Psoas muscle (tissue), 8 donors: ENCODE measurements at places on chromosomes 2 and 18. TPM values are rescaled to one million over a fixed set of nuclear protein-coding genes. Genes with fewer than 3 reads are reported as not detected.

GRCh38 chr2:235191486-235191885, 239.7 kb downstream of the SH3BP4 start:
- no peak overlapping the region for H3K4me3 ChIP-seq
- H3K27ac ChIP-seq = no peak overlapping the region
- no peaks in the 10 kb centered on the region for H3K36me3 ChIP-seq
- no peak for DNase-seq

DNA sequence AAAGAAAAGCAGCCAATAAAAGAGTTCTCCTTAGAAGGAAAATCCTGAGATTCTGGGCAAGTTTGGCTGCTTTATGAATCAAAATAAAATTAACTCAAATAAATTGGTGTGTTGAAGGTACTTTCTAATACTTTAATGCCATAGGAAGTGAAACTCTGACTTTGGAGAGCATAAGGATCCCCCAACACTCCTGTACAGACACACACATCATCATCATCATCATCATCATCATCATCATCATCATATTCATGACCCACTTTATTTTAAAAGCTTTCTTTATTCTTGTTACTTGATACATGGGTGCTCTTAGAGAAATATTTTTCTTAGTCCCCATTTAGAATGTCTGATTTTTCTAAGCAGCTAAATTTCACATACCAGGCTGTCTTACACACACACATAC, 283.1 kb upstream of the CYRIA start:
- DNase-seq = no peak
- no peaks in the 10 kb centered on the region for H3K4me1 ChIP-seq
- no peak overlapping the region for H3K4me3 ChIP-seq
- H3K27ac ChIP-seq = no peak overlapping the region
- H3K36me3 ChIP-seq = no peaks in the 10 kb centered on the region

DNA sequence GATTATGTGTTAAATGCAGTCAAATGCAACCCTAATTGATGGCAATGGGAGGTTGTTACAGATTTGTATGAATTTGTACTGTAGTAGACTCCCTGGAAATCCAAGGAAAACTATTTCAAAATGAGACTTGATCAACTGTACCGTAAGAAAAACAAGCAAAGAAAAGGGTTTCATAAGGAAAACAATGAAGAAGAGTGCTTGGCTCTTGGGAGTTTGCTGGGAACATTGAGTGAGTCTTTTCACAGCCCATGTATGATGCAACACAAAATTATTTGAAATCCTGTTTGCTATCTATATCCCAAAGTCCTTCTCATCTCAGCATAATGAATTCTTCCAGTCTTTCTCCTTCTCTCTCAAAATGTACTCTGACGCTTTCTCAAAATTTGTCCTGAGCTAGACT, 67.0 kb upstream of the OSR1 start:
- H3K27ac ChIP-seq = no peak overlapping the region
- no peaks in the 10 kb centered on the region for H3K27me3 ChIP-seq
- H3K4me3 ChIP-seq = no peak overlapping the region
- no peaks in the 10 kb centered on the region for H3K36me3 ChIP-seq

DNA sequence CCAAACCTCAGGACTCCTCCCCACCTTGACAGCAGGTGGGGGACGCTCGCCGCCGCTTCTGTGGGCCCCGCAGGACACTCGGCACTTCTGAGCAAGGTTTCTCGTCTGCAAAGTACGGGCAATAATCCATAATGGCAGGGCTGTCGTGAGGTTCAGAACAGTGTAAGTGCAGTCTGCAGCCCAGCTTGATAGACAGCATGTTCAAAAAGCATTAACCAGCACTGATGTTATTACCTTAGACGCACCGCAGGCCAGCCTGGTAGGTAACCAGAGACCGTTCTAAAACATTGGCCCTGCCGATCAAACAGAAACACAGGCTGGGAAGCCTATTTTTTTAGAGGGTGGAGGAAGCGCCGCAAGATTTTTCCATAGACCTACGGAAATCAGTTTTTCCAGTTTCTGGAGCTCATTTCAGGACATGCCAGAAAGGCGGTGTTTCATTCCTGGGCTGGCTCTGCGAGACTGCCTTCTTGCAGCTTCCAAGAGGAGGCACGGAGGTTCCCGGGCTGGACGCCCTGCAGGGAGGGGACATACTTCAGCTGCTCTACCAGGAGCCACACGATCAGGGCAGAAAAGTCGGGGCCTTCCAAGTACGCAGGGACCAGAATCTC, 148.7 kb downstream of the TPO start:
- no peaks in the 10 kb centered on the region for H3K27me3 ChIP-seq
- H3K4me3 ChIP-seq = no peak overlapping the region
- no peaks in the 10 kb centered on the region for H3K36me3 ChIP-seq
- H3K27ac ChIP-seq = no peak overlapping the region
- no peak for DNase-seq

DNA sequence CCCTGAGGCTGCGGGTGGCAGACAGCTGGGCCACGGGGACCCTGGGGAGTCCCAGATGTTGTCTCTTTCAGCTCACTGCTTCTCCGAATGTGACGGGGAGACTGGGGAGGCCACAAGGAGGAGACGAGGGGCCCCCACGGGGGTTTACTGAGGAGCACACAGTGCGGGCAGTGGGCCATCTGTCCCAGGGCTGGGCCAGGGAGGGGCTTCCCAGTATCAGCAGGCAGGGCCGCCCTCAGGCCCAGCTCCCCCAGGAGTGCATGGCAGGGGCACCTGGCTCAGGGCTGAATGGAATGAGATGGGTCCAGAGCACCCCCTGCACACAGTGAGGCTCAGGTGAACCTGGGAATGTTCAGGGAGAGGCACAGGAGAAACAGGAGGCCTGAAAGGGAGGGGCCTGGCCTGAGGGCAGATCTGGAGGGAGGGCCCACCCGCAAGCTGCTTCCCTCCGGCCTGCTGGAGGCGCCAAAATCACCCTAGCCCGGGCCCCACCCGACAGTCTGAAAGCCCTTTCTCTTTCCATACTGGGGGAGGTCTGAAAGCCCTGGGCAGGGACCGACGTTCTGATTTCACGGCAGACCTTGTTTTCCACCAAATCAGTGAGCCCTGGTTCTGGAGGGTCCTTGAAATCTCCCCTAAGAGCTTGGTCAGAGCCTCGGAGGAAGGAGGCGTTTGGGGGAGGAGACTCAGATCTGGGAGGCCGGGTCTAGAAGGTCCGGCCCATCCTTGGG, 35.5 kb upstream of the PTMA start:
- H3K27ac ChIP-seq = peak overlapping the region; percentile 80
- no peaks in the 10 kb centered on the region for H3K36me3 ChIP-seq
- peak overlapping the region; percentile 36 for H3K4me3 ChIP-seq
- H3K27me3 ChIP-seq = no peaks in the 10 kb centered on the region

DNA sequence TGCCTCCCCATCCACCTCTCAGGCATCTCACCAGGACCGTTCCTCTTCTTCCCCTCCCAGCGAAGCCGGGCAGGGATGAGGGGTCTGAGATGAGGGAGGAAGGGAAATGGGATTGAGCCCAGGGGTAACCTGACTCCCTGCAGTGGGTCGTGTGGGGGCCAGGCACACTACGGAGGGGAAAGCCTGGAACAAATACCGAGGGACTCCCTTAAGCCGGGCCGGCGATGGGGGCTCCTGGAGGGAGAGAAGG, 250 bp upstream of the SPEG start:
- H3K4me3 ChIP-seq = peak overlapping the region; percentile 70
- no peaks in the 10 kb centered on the region for H3K27me3 ChIP-seq
- DNase-seq = no peak

DNA sequence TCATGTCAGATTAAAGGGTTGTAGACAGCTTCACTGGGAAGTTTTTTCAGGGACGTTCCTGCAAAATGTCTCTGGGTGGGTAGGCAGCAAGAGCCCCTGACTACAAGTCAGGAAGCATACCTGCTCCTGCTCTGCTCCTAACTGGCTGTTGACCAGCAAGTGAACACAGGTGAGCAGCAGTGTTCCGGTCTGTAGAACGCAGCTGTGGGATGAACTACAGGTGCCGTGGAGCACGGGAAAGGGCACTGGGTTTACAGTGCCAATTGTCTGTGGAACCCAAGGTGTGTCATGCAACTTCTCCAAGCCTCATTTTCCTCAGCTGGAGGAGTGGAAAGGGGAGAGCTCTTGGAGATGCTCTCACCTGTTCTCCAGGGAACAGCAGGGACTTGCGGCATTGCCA, 6.6 kb downstream of the ASB18 start:
- peaks cover 14% of the 10 kb centered on the region for H3K4me1 ChIP-seq
- no peak for DNase-seq
- no peaks in the 10 kb centered on the region for H3K27me3 ChIP-seq
- no peak overlapping the region for H3K4me3 ChIP-seq

GRCh38 chr2:178241844-178242551, 47.7 kb downstream of the OSBPL6 start:
- no peak for DNase-seq
- no peaks in the 10 kb centered on the region for H3K36me3 ChIP-seq
- peak overlapping the region; percentile 90 for H3K27ac ChIP-seq
- no peak overlapping the region for H3K4me3 ChIP-seq

GRCh38 chr2:45264227-45265225, 255.3 kb upstream of the SIX2 start:
- H3K4me3 ChIP-seq = no peak overlapping the region
- no peaks in the 10 kb centered on the region for H3K36me3 ChIP-seq
- peaks cover under 1% of the 10 kb centered on the region for H3K4me1 ChIP-seq
- DNase-seq = no peak
- no peak overlapping the region for H3K27ac ChIP-seq

DNA sequence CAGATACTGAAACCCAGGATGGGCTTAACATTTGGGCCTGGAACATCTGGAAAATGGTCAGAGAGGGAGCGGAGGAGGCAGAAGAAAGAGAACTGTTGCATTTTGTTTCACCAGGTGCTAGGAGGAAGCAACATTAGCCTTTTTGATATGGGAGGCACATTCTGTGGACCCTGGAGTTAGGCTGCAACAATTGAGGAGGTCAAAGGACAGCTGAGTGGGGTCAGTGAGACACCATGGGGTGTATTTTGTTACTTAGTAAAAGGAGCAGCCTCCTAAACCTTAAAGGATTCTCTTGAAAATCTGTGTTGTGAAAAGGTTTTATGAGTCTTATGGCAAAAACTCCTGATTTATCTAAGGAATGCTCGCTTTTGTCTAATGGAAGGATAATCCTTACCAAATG, 124.9 kb downstream of the GREB1L start:
- H3K27ac ChIP-seq = no peak overlapping the region
- no peak for DNase-seq
- H3K4me3 ChIP-seq = no peak overlapping the region
- no peaks in the 10 kb centered on the region for H3K27me3 ChIP-seq
- H3K4me1 ChIP-seq = no peaks in the 10 kb centered on the region

GRCh38 chr18:58911766-58912165, 47.1 kb downstream of the ZNF532 start:
- H3K4me3 ChIP-seq = peak overlapping the region; percentile 23
- H3K27me3 ChIP-seq = no peaks in the 10 kb centered on the region
- peaks cover 6% of the 10 kb centered on the region for H3K36me3 ChIP-seq
- peaks cover 71% of the 10 kb centered on the region for H3K4me1 ChIP-seq

- no peaks in the 10 kb centered on the region for H3K4me1 ChIP-seq
- no peaks in the 10 kb centered on the region for H3K27me3 ChIP-seq
- no peak overlapping the region for H3K4me3 ChIP-seq
- DNase-seq = no peak
- H3K27ac ChIP-seq = no peak overlapping the region
Measured at GRCh38 chr2:229300790-229301189, 29.7 kb upstream of the PID1 start.

- H3K27me3 ChIP-seq = no peaks in the 10 kb centered on the region
- H3K36me3 ChIP-seq = no peaks in the 10 kb centered on the region
- H3K27ac ChIP-seq = no peak overlapping the region
Measured at GRCh38 chr2:19611491-19612332, 253.3 kb upstream of the OSR1 start.

The AFF3 gene
- polyA plus RNA-seq = 0.08 TPM

The KIF5C gene
- 0.31 TPM for polyA plus RNA-seq
